ENCODE measurements at places on chromosomes 4 and X.

DNA sequence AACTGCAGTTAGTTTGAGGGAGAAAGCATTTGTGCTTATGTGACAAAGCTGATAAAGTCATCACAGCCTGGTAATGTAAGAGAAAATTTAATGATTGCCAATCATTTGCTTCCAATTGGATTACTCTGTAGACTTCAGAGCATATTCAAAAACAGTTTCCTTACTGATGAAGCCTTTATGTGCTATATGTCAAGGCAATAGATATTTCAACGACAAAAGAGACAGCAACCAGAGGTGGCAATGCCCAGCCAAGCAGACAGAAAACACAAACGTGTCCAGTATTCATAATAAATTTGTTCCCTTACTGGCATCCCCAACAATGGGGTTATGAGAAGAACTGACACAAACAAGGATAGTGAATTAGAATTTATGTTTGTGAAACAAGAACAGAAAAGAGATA is 1840.3 kb upstream of the PCDH7 start:
- DNase-seq, result no peak

GRCh38 chr4:128454881-128455280 is 167.3 kb upstream of the PGRMC2 start:
- DNase-seq, result no peak

DNA sequence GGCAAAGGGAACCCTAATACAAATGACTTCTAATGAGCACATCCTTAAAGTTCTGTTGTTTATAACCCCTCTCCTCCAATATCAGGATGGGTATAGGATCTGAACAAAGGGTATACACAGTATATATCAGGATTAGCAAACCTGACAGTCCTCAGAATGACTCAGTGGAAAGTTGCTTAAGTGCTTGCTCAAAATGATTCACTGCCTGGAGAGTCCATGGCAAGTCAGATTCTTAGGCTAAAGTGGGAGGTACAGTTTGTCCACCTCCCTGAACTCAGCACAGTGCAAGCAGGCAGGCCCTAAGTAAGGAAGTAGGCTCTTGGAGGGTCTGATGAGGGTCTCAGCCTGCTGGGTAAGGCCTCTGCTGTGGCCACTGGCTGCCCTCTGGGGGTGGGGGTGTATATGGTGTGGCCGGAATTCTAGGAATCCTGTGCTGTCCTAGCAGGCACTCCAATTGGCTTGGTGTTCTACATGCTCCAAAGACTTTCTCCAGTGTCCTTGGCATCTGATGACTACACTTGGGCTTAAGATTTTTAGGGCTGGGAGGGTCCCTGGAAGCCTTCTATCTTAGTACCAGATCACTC is 54.3 kb downstream of the CHRDL1 start:
- no peak for DNase-seq

- no peak for DNase-seq
These were observed 117.6 kb downstream of the CBR4 start for GRCh38 chr4:168892475-168892874.
